Occipital lobe (tissue), 3 donors: ENCODE measurements at places on chromosomes 13 and 19.

DNA sequence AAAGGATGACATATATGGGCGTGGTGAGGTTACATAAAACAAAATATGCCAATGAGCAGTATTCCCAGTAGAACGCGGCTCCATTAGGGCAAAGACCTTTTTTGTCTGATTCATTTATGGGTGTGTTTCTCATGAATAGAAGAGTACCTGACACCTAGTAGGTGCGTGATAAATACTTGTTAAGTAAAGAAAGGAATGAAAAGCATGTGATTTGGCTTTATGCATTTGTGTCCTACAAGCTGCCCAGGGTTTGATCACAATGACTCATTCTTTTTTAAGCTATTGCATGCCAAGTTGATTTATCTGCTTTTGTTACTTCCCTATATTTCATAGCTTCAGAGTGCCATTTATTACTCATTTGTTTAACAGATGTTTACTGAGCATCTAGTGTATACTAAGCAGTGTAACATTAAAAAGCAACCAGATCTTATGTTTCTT lies 19.1 kb upstream of the KCTD4 start:
- DNase-seq, result no peak

DNA sequence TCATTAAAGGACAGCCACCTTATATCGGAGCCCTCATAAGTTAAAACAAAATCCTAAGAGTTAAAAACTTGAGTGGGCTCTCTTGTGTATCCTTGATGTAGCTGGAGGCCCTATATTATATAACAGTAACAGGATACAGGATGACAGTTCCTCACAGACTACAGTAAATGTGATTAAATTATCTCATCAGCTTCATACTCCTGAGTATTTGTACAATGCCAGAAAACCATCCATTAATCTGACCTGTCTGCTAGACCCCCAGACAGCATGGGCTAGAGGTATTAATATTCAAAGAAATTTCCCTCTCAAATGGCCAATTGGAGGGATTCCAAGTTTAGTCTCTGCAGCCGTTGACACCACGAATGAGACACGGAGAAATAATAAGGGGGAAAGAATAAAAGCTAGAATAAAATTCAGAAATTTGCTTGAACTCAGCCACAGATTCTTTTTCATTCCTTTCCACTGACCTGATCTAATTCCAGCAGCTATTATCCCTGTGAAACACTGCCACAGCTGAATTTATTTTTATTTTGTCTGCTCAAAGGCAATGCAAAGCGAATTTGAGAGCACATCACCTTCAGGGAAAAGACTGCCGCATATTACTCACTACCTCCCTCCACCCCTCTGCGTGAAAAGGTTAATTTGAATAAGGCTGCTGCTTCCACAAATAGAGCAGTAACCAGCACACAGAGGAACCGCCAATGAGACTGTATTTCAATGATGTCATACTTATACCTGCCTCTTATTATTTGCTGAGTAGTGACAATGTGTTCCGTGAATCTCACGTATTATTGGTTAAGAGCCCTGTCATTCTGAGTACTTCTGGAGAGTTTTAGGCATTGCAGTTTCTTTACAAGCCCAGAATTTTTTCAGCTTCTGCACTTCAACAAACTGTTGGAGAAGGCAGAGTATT lies 155.9 kb upstream of the KLF12 start:
- DNase-seq, result peak; percentile 25

- DNase-seq, result no peak
Observed at GRCh38 chr13:51122868-51123566, 11.9 kb upstream of the C13orf42 start.

- no peak for DNase-seq
Observed at GRCh38 chr19:28908941-28909340, 304.0 kb downstream of the UQCRFS1 start.

DNA sequence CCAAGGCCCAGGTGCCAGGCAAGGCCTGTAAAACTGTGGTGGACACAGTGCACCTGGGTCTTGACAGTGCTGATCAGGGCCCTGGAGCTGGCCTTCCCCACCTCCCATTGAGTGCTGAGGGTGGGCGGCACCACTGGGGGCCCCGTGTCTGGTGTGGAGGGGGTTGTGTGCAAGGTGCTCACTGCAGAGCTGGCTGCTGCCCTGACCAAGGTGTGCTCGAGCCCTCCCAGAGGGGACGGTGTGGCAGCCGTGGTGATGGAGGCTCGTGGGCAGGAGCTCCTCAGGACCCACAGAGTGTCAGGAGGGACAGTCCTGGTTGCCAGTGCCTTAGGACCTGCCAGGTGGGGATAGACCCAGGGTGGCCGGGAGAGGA lies 23.0 kb downstream of the ATP4B start:
- no peak for DNase-seq

DNA sequence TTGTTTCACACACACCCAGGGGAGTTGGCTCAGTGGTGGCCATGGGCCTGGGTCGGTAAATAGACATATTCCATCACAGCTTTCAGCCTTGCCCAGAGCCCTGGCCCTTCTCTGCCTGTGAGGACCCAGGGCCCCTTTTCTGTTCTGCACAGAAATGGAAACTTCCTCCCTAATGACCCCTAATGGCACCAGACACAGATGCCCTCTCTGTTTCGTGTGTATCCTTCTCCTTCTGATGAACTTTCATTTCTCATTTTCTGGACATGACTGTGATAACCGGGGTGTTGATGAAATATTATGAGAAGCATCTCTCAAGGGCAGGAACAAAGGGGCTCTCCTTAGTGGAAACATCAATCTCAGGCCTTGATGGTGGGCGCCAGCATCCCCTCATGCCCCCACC lies 12.8 kb downstream of the LILRA1 start:
- no peak for DNase-seq

GRCh38 chr19:31283701-31284100 lies 65.5 kb downstream of the TSHZ3 start:
- no peak for DNase-seq

GRCh38 chr19:36686365-36687213 lies 823 bp upstream of the ZNF567 start:
- DNase-seq, result no peak

- no peak for DNase-seq
Observed at GRCh38 chr19:12623361-12624031, 12.8 kb downstream of the ZNF791 start.

DNA sequence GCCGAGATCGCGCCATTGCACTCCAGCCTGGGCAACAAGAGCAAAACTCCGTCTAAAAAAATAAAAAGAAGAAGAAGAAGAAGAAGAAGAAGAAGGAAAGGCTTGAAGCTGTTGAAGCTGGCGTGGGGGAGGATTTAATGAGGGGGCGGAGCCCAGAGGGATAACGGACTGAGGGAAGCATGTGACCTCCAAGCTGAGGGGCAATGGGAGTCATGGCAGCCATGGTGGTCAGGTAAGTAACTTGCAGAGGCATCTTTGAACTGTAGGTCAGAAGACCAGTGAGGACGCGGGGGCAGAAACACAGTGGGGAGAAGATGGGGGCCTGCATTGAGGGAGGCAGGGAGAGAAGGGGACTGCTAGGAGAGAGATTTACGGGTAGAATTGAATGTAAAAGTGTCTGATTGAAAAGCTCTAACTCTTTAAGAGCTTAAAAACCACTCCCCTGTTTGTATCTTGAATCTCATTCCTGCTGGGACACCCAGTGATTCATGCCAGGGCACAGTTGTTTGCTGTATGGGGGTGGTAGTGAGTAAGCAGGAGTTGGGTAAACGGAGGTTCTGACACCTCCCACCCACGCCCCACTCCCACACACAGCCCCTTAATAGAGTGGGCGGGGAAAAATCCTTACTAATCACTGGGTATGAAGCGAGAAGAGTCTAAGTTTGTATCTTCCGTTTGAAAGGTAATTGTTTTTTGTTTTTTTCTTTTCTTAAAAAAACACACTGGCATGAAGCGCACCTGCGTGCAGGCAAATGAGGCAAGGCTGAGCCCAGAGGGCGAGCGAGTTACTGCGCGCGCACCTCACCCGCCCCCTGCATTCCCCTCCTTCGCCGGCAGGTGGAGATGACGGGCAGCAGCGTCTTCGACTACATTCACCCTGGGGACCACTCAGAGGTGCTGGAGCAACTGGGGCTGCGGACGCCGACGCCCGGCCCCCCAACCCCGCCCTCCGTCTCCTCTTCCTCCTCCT lies 13.0 kb downstream of the TMEM160 start:
- peak; percentile 81 for DNase-seq

GRCh38 chr13:44396701-44397580 lies 23.3 kb downstream of the SERP2 start:
- DNase-seq, result no peak

DNA sequence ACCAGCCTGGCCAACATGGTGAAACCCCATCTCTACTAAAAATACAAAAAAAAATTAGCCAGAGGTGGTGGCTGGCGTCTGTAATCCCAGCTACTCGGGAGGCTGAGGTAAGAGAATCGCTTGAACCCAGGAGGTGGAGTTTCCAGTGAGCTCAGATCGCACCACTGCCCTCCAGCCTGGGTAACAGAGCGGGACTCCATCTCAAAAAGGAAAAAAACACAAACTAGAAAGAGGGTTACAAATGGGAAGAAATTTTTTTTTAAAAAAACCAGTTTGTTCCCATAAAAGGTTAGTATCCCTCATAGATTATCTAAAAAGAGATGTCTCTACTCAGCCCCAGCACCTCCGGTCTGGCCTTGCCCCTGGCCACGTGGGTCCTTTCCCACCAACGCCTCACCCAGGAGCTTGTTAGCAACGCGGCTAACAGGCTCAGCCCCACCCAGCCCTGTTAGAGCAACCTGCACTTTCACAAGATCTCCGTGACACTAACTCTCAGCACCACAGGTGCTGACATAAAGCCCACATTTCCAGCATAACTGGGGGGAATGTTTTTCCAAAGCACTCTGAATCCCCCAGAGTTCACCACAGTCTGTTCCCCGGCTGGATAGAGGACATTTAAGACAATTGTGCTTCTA lies 4.3 kb downstream of the DMKN start:
- no peak for DNase-seq

DNA sequence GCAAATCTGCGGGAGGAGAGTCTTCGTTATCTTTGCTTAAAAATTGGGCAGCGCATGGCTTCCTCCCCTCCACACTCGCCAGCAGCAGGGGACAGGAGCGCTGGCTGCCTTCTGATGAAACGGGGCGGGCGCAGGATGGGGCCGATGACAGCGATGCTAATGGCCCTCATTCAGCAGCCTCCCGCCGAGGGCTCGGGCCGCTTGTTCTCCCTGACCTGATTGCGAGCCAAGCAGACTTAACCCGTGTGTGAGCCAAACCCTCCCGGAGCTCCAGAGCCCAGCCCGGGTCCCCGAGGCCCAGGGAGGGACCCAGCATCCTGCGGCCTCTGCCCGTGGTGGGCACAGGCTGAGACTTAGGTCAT lies 90.3 kb downstream of the KDM4B start:
- DNase-seq, result no peak

- no peak for DNase-seq
Observed at GRCh38 chr19:45254044-45254531, 3.0 kb downstream of the MARK4 start.

DNA sequence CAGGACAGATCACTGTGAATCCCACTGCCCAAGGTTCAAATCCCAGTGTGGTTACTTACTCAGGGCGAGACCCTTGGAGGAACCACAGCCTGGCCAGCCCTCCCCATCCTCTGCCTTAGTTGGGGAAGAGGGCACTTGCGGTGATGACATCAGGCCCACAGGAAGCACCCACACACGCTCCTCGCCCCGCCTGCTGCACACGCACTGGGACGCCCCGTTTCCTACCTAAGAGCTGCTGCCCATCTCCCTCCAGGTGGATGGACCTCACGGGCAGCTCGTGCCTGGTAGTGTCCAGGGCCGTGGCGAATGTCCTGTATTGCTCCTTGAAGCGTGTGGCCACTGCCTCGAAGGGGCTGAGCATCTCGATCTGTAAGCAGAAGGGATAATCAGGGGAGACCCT lies 19.6 kb downstream of the HAUS8 start:
- DNase-seq, result no peak

DNA sequence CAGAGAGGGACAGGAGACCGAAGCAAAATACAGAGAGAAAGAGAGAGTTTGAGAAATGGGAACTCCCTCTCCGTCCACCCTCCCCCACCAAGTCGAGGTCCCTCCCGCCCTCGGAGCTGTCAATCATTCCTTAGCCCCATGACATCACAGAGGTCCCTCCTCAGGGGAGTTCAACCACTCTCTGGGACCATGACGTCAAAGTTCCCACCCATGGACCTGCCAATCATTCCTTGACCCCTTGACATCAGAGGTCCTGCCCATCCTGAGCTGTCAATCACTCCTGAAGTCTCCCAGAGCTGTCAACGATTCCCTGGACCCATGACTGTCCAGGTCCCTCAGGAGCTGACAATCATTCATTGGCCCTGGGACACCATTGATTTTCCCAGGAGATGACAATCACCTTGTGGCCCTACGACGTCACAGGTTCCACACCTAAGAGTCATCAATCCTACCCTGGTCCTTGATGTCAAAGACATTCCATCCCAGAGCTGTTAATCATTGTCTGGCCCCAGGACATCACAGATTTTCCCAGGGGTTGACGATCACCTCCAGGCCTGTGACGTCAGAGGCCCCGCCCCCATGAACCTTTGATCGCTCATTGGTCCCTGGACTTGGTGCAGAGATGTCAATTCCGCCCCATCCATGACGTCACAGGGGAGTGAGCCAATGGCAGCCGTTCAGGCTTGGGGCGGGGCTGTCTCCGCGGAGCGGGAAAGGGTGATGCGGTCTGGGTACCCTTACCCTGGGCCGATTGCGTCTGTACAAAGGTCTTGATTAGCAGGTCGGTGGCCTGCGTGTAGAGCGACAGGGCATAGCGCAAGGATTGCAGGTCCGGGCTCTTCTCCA lies 61.7 kb downstream of the COLGALT1 start:
- no peak for DNase-seq

- no peak for DNase-seq
Observed at GRCh38 chr19:54462047-54462654, 1.4 kb downstream of the LENG9 start.

- DNase-seq, result no peak
Observed at GRCh38 chr13:32051156-32051555, 19.6 kb downstream of the FRY start.

GRCh38 chr13:82758044-82758443 lies 1124.2 kb downstream of the SLITRK1 start:
- DNase-seq, result no peak

DNA sequence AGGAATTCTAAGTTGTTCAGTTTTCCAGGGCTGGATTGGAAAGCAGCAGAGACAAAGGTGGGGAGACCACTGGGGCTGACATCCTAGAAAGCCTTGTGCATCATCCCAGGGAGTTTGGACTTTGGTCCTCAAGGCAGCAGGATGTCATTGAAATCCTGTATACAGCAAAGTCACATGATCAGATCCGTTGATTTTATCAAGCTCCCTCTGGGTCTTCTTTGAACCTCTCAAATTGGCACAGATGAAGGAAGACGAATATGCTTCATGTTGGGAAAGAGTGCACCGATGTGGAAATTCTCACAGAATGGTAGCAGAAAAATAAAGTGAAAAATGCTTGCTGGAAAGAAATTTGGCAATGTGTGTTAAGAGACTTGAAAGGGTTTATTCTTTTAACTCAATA lies 149.8 kb upstream of the TMTC4 start:
- DNase-seq, result no peak

DNA sequence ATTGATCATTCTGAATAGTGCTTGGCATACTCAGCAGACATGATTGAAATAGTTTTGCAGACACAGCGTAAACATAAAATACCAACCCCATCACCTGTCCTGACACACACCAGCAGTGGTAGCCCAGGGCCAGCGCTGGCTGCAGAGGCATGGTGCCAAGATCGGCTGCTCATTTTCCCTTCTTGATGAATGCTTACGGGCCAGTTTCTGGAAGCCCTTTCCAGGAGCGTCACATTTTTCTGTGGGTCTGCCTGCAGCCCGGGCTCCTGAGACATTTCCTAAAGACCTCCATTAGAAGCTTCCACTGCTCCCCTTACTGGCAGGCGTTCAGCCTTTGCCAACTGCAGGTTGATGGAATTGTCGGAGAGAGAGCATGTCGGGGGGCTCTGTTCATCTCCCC lies 48.6 kb downstream of the CHST8 start:
- no peak for DNase-seq
